ENCODE measurements at places on chromosomes 6 and 20. TPM values are rescaled to one million over a fixed set of nuclear protein-coding genes. Genes with fewer than 3 reads are reported as not detected.

Gene BYSL
- total RNA-seq: 5.6 TPM

- no peak for DNase-seq
- no peaks in the 10 kb centered on the region for H3K27me3 ChIP-seq
- no peak overlapping the region for H3K4me3 ChIP-seq
- H3K36me3 ChIP-seq: no peaks in the 10 kb centered on the region
Observed at GRCh38 chr6:34227761-34228421, 8.8 kb upstream of the HMGA1 start.

DNA sequence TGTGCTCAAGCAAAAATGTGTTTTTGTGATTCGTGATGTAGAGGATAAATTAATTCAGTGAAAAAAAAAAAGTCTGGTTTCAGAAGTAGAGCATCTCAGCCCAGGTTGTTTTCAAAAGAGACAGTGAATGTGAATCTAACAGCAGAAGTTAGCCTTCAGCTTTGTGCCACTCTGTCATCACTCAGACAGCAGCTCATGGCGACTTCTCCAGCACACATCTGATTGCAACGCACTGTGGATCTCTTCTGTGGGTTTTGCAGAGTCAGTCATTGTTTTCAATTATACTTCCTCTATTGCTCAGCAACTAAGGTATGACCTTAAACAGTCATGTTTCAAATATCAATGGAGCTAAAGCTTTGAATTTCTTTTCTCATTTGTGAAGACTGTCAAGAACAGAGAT, 335.5 kb upstream of the POU3F2 start:
- no peaks in the 10 kb centered on the region for H3K27me3 ChIP-seq
- no peak for DNase-seq
- H3K36me3 ChIP-seq: no peaks in the 10 kb centered on the region
- no peak overlapping the region for H3K4me3 ChIP-seq

- no peak for DNase-seq
- no peak overlapping the region for H3K4me3 ChIP-seq
- H3K4me1 ChIP-seq: peaks cover 38% of the 10 kb centered on the region
- H3K36me3 ChIP-seq: no peaks in the 10 kb centered on the region
- peak overlapping the region; percentile 63 for H3K27ac ChIP-seq
Observed at GRCh38 chr6:7156643-7157278, 49.0 kb downstream of the RREB1 start.

DNA sequence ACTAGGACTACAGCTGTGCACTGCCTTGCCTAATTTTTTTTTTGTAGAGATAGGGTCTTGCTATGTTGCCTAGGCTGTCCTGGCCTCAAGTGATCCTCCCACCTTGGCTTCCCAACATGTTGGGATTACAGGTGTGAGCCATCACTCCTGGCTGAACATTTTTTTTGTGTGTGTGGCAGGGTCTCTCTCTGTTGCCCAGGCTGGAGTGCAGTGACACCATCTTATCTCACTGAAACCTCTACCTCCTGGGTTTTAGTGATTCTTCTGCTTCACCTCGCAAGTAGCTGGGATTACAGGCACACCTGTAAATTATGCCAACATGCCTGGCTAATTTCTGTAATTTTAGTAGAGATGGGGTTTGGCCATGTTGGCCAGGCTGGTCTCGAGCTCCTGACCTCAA, 25.3 kb downstream of the PANK2 start:
- no peak overlapping the region for H3K27ac ChIP-seq
- H3K36me3 ChIP-seq: peaks cover 12% of the 10 kb centered on the region
- no peaks in the 10 kb centered on the region for H3K4me1 ChIP-seq
